Stimulated activated CD4-positive, alpha-beta T cell treated with anti-CD3 and anti-CD28 coated beads, Interleukin-4, amount 100 ng/mL, for 1 hour (primary cell): ENCODE measurements at places on chromosomes 4 and X.

DNA sequence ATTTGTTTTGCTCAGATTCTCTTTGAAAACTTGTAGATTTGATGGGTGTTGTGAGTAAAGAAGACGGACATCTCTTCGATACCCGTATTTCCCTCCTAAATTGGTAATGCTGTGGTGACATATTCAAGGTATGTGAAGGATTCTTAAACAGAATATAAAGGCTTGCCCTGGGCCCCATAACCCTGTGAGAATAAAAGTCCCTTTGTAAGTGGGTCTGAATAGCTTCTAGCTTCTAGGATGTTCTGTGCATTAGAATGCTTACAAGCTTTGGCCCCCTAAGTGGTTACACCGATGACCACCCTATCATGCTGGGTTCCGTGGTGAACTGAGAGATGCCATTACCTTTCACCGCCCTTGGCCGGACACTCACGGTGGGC is 574 bp upstream of the MOB1B start:
- DNase-seq: no peak

DNA sequence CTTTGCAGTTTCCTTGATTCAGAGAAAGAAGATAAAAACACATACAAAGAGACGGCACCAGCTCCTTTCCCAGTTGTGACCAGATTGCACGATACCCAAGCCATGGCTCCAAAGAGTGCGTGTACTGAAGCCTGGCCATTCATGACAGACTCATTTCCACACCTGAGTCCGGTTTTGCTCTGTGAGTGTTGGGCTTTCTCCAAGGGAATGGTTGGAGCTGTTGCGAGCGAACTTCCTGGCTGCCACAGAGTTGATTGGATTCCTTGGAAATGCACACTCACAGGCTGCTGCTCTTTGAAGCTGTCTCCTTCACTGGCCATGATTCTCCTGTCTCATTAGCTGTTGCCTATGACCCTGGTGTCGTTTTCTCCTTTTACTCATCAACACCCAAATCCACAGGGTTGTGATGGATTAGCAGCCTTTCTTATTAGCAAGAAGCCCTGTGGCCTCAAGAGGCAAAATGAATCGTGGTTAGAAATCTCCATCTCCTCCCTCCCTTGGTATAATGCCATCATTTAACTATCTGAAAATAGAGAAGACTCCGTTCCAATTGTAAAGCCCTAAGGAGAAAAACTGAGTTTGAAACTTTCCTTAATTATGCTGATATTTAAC is 43.9 kb upstream of the BBS12 start:
- DNase-seq: no peak

DNA sequence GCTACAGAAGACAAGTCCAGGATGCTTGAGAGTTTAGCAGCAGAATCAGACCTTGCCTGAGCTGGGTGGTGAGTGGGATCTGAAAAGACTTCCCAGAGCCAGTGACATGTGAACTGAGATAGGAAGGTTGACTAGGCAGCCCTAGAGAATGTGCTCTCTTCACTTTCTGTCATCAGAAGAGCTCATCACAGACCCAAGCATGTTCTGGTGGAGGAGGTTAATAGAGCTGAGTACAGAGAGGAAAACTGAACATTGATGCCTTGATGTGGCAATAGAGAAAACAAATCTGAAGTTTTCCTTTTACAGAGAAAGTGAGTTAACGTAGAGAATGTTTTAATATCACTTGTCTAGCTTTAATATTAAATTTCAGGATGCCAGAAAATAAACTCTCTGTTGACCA is 17.1 kb downstream of the ADGRL3 start:
- DNase-seq: no peak

GRCh38 chrX:36974911-36975310 is 33.3 kb upstream of the FAM47C start:
- DNase-seq: no peak

DNA sequence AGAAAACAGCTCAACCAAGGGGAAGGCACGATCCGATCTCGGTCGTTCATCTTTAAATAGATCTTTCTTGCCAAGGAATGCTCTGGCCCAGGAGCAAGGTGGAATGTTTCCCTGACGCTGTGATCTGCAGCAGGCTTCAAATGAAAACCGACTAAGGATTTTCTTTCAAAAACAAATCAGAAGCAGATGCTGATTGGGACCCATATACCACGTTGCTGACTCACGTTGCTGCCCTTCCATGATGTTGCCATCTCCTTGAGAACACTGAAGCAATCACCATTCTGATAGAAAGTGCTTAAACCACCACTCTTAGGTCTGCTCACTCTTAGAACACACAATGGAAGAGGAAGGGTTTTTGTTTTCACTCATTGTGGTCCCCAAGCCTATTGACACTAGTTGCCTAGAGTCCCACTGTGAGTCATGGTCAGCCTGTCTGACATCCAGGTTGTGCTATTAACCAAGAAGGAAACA is 26.1 kb downstream of the LAMTOR3 start:
- DNase-seq: no peak

GRCh38 chr4:152310257-152310656 is 225.6 kb downstream of the FBXW7 start:
- DNase-seq: no peak

DNA sequence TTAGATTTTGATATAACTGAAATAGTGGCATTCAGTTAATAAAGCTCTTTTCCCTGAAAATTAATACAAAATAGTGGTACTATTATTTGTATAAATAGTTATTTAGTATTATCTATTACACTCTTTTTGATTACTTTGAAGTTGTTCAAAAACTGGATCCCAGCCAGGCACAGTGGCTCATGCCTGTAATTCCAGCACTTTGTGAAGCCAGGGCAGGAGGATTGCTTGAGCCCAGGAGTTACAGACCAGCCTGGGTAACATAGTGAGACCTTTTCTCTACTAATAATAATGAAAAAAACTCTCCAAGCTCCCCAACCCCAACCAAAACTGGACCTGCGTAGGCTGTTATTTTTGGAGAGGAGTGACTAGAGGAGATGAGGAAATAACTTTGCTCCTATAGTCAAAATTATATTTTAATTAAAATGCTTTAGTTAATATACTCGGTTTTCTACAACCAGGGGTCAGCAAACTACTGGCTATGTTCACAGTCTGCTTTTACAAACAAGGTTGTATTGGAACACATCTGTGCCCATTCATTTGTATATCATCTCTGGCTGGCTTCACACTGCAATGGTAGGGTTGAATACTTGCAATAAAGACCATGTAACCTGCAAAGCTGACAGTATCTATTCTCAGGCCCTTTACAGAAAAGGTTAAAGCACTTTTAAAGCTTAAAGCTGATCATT is 27.6 kb downstream of the GUCY1A1 start:
- no peak for DNase-seq

GRCh38 chr4:139564502-139564901 is 8.5 kb upstream of the SETD7 start:
- DNase-seq: no peak

DNA sequence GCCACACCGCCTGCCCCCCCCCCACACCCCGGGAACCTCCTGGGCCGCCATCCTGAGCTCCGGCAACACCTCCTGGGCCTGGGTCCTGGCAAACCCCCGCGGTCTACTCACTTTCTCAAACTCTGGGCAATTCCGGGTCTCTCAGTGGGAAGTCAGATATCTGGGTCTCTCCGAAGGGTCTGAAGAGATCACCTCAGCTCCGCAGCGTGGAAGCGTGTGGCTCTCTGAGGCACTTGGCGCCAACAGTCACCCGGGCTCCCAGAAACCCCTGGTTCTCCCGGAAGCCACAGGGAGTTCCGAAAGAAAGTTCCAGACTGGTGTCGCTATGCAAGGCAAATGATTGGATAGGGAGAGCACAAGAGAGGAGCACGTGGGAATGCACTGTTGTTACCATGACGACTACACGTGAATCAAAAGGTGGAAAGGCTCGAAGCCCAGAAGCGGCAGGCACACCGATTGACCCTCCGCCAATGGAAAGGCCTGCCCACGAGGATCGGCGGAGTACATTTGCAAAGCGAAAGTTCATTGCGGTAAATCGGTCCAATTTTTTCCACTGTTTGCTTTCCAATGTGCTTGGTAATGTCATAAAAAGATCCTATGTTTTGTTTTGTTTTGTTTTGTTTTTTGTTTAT is at the start of gene PNMA6E:
Gene PNMA6E (minus strand): TSS at position 218 of the 632 bp plus-strand sequence. CDS start 2,501 bp downstream, outside the sequence.
- DNase-seq: no peak

- no peak for DNase-seq
These were observed 107.3 kb downstream of the DTHD1 start for GRCh38 chr4:36388710-36389109.

- no peak for DNase-seq
These were observed 224.6 kb downstream of the BCOR start for GRCh38 chrX:39873117-39873516.

- no peak for DNase-seq
These were observed 512 bp upstream of the UCP1 start for GRCh38 chr4:140569307-140569638.

GRCh38 chrX:97027384-97027922 is 143.7 kb downstream of the RPA4 start:
- no peak for DNase-seq

DNA sequence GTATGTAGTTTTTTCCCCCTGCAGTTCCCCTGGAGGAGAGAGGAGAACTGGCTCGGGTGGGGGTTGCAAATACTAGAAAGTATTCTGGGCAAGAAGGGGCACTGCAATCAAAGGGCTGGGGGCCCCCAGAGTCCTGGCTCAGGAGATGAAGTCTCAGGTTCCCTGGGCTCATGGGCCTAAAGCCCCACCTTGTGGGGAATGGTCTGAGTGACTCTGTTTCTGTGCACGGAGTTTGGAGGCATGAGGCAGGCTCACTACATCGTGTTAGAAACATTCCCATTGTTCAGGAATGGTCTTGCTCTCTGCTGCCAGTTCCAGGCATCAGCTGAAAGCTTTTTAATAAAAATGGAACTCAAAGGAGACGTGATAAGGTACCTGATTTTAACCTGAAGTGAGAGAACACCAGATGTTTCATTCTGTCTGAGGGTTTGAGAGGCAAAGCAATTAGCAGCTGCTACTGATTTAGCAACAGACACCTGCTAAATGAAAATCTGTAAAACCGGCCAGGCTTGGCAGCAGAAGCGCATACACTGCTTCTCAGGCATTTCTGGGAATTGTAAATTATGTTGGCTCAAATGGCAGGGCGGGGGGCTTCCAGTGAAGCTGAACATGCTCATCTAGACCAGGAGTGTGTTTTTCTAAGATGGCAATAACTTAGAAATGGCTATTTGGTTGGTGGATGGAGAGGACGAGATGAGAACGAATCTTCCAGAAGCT is 122.7 kb downstream of the TMEM164 start:
- no peak for DNase-seq

DNA sequence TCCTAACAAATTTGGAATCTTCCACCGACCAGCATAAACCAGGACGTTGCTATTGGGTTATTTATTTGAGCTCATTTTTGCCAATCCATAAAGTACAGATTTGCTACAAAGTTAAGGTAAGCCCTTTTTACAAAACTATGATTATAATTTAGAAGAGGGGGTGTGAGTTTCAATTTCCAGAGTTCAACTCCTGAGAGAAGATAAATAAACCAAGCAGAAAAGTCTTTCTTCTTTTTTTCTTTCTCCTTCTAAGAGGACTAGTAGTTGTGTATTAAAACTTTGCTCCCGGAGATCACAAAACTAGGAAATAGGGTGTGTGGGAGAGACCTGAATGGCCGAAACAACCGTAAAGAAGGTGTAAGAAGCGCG is 2.6 kb downstream of the PITX2 start:
- DNase-seq: no peak

DNA sequence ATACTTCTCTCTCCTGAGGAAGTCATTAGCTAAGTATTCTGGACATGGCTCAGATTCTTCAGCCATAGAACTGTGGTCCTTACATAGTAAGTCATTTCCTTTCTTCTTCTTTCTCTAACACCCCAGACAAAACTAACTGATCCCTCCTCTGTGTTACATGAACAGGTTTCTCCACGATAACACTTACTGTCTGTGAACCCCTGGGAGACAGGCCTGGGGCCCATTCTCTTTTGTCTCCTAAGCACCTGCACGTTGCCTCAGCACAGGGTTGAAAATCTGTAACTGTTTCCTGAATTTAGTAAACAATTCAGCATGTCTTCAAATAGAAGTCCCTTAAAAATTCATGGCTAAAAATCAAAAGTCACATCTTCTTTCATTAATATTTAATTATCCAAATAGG is 24.7 kb downstream of the APBB2 start:
- no peak for DNase-seq

DNA sequence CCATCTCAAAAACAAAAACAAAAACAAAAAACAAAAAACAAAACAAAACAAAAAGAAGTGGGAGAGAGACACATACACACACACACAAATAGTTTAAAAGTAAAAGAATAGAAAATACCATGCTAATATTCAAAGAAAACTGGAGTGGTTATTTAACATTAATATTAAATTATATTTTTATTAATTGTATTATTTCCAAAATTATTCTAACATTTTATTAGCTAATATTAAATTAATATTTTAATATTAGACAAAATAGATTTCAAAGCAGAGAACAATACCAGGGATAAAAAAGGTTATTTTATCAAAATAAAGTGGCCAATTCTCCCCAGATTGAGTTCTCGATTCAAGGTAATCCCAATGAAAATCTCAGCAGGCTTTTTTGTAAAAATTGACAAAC is 90.9 kb downstream of the NAT8L start:
- DNase-seq: no peak

- DNase-seq: no peak
These were observed 87.8 kb downstream of the HPGD start for GRCh38 chr4:174434455-174434854.

DNA sequence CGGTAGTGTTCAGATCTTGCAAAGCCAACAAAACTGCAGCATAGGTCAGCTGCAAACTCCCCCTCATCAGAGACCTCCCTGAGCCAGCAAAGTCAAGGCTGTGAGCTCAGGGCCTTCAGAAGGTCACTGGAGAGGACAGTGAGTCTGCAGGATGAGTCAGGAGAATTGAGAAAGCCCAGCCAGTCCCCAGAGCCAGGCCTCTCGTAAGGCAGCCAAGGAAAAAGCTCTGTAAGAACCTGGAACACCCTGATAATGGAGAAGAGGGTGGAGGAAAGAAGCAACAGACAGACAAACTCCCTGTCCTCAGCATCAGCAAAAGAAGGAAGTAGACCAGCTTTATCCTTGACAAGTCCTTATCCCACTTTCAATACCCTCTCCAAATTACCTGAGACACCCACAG is 33.0 kb downstream of the GRIA3 start:
- DNase-seq: no peak

GRCh38 chr4:113471146-113471860 is 290.2 kb downstream of the CAMK2D start:
- DNase-seq: no peak

GRCh38 chr4:38177641-38178391 is 217.6 kb downstream of the PTTG2 start:
- peak; percentile 45 for DNase-seq

- no peak for DNase-seq
These were observed 20.4 kb upstream of the WAS start for GRCh38 chrX:48663241-48663640.

DNA sequence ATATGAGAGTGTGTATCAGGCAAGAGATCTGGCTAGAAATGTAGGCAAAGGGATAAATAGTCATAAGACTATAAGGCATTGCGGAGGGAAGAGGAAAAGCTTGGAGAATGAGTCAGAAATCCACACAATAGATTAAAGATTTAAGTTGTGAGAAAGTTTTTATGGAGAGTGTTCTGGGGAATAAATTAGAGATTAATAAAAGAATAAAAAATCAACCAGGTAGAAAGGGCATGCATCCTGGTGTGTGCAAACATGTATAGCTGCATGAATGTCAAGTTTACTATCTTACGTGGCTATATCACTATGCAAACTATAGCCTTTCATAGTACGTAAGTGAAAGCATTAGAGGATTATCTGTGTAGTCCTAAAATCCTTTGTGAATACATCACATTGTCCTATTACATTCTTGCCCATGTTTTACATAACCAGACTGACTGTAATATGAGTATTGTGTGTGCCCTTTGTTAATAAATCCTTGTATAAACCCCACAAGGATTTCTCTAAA is 36.9 kb downstream of the SNCA start:
- DNase-seq: no peak
